ENCODE measurements at places on chromosomes 7 and 10. TPM values are rescaled to one million over a fixed set of nuclear protein-coding genes. Genes with fewer than 3 reads are reported as not detected.

The CHRM2 gene
- 1.7 TPM for total RNA-seq

The MMD2 gene
- total RNA-seq = not detected

The ADK gene
- total RNA-seq = 26.8 TPM

The KCNH2 gene
- 0.33 TPM for total RNA-seq

The PAPOLB gene
- 0.15 TPM for total RNA-seq

The TMEM176A gene
- 0.33 TPM for total RNA-seq

The LIPJ gene
- not detected for total RNA-seq

The TRIM73 gene
- 0.44 TPM for total RNA-seq

The AKR1C8 gene
- total RNA-seq = not detected

The ZNF804B gene
- not detected for total RNA-seq

The SRGN gene
- 25.8 TPM for total RNA-seq

Measured in smooth muscle cell of trachea (primary cell).